Hematopoietic multipotent progenitor cell treated with erythropoietin and hydrocortisone succinate and interleukin-3 and kit ligand, for 6 days (in vitro differentiated cells): ENCODE measurements at places on chromosomes 6 and 20.

- DNase-seq = peak; percentile 85
Measured at GRCh38 chr20:2314759-2315439, 19.1 kb downstream of the TGM3 start.

GRCh38 chr6:111972745-111973117, 81.2 kb upstream of the CCN6 start:
- no peak for DNase-seq

DNA sequence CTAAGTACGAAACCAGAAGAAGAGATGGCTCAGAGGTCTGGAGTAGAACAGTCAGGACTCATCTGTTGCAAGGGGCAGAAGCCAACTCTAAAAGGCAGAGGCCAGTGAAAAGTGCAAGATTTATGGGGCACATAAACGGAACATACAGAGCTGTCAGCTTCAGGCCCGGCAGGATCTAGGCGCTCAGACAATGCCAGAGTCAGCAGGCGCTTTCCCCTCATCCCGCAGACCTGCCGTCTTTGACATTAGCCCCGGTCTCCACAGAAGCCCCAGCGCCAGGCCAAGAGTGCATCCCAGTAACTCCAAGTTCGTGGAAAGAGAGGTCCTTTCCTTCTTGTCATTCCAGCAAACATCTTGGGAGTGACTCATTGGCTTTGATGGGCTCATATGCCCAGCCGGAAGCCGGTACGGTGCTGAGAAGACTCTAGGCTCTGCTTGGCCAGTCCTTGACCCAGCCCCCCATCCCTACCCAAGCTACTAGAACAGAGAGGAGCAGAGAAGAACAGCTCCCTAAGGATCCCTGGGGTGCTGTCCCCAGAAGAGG, 260.9 kb downstream of the TAF4 start:
- DNase-seq = no peak

- no peak for DNase-seq
Measured at GRCh38 chr6:74967821-74968220, 238.0 kb downstream of the COL12A1 start.

DNA sequence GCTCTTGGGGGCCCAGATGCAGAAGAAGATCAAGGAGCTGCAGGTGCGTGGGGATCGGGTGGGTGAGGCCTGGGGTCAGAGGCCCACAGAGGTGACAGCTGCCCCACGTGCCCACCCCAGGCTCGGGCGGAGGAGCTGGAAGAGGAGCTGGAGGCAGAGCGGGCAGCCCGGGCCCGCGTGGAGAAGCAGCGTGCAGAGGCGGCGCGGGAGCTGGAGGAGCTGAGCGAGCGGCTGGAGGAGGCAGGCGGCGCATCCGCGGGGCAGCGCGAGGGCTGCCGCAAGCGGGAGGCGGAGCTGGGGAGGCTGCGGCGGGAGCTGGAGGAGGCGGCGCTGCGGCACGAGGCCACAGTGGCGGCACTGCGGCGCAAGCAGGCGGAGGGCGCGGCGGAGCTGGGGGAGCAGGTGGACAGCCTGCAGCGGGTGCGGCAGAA, 41.5 kb downstream of the MYH7B start:
- DNase-seq = no peak

GRCh38 chr6:4906293-4907276, 97.3 kb downstream of the RPP40 start:
- peak; percentile 39 for DNase-seq

DNA sequence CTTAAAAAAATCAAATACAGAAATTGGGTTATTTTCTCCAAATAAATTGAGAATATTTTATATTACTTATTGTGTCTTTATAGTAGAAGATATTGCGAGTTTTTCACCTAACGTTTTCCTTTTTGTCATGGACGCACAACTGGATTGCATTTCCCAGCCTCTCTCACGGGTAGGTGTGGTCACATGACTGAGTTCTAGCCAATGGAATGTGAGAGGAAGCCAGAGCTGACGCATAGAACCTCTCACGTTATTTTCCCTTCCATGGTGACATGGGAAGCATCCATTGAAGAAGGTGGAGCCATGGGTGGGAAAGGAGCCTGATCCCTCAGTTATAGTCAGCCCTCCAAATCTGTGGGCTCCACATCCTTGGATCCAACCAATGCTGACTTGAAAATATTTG, 155.9 kb upstream of the UST start:
- no peak for DNase-seq

GRCh38 chr6:391559-392440, at the start of gene IRF4:
IRF4 (plus strand) TSS chr6:391752; CDS start chr6:393153, 1,401 bp downstream.
- no peak for DNase-seq

DNA sequence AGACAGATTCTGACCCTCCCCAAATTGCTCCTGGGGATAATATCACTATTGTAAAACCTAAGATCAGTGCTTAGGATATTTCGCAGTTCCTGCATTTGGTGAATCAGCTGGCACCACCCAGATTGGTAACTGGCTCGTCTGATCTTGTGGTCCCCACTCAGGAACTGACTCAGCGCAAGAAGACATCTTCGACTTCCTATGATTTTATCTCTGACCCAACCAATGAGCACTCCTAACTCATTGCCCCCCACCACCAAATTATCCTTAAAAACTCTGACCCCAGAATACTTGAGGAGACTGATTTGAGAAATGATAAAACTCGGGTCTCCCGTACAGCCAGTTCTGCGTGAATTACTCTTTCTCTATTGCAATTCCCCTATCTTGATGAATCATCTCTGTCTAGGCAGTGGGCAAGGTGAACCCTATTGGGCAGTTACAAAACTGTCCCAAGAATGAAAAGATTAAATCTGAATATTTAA, 55.7 kb upstream of the PRND start:
- DNase-seq = peak; percentile 83

DNA sequence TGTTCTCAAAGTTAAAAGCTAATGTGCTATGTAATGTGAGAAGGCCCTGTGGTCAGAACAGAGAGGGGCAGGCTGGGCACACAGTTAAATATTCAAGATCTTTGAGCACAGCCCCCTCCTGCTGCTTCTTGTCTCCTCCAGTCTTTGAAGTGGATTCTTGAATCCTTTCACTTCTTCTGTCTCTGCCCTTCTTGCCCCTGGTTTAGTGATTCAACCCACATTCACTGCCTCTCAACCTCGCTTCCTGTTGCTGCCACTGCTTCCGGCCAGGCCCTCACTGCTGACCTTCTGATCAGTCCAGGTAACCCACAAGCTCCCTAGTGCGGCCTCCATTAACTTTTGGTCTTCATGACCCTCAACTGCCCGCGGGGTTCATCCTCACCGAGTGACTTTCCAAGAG, 417.3 kb upstream of the NOX3 start:
- no peak for DNase-seq

GRCh38 chr20:63243604-63244247, 8.0 kb downstream of the BIRC7 start:
- DNase-seq = no peak

GRCh38 chr6:168280020-168280898, 39.3 kb downstream of the DACT2 start:
- no peak for DNase-seq

DNA sequence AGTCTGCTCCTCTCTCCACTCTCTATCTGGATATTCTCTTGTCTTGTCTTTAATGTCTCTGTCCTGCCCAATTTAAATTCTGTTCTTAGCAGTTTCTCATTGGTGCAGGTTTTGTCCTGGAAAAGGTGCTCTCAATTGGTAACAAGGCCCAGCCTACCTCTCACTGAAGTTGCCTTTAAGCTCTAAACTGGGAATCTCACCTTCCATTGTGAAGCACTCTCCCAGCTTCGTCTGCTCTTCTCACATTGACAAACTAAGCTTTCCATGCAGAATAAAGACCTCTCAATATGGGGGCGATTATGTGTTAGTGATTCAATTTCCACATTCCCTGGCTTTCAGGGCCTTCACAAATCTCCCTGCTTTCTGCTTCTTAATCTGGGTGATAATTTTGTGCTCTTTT, 1712.2 kb downstream of the GRIK2 start:
- DNase-seq = no peak

DNA sequence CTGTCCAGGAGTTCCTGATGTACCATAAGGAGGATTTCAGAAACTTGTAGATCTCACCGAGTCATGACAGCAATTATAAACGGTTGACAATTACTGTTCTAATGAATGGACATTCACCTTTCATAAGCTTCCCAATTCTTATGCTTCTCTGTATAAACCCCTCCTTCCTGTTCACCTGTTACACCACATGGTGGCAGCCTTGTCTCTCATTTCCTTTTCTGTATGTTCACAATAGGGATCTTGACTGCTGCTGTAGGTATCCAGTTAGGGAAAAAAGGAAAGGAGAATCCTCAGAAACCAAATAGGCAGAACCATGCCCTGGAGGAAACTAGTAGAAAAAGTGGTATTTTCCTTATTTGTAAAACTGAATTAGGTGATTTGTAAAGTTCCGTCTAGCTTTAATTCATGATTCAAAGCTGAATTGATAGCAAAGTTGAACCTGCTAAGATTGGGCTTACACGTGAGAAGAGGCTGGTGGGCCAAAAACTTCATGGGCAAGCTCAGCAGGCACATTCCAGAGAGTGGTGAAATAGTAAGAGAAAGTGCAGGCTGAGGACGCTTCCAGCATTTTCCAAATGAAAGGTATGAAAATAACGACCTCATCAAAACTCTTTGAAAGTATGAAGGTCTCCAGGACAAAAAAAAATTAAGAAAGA, 29.0 kb upstream of the TBPL1 start:
- peak; percentile 89 for DNase-seq

GRCh38 chr6:121614115-121614514, 178.7 kb downstream of the GJA1 start:
- DNase-seq = no peak

GRCh38 chr6:21912151-21912832, 318.7 kb downstream of the SOX4 start:
- no peak for DNase-seq
